ENCODE measurements at places on chromosomes 6 and 20.

GRCh38 chr6:135268740-135269139 lies 87.6 kb downstream of the MYB start:
- DNase-seq = no peak

DNA sequence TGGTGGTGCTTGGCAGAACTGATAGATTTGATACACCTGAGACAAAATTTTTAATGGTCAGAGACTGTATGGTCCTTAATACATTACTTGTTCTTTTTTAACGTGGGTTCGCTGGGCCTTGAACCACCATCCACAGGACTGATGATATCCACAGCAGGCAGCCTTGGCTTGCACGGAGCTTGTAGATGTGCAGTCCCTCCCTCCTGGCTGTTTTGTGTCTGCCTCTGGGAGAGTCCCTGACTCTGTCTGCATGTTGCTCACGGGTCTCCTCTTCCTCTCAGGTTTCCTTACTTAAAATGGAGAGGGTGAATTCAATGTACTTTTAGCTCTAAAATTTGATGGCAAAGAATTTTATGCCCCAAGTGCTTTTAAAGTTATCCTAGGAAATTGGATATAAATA lies 17.5 kb downstream of the KIF25 start:
- no peak for DNase-seq

- DNase-seq = no peak
These were observed 13.1 kb upstream of the ZSCAN9 start for GRCh38 chr6:28211840-28212509.

DNA sequence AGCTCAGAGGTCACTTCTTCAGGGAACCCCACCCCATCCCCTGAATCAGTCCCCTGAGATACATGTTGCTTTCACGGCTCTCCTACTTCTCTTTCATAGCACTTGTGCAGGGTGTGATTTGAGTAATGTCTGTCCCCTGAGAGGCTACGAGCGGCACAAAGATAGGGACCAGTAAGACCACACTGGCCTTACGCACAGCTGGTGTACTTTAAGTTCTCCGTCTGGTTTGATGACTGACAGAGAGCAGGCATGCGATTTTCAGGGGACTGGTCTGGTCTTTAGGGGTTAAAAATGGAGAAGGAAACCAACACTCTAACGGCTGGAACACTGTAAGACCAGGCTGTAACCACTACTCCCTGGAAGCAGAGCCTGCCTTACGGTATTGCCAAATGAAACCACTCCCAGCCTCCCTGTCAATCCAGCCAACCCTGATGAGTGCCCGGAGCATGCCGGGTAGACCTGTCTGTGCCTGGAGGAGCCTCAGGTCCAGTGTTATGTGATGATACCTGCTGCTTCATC lies 47.1 kb downstream of the ELMO2 start:
- no peak for DNase-seq

DNA sequence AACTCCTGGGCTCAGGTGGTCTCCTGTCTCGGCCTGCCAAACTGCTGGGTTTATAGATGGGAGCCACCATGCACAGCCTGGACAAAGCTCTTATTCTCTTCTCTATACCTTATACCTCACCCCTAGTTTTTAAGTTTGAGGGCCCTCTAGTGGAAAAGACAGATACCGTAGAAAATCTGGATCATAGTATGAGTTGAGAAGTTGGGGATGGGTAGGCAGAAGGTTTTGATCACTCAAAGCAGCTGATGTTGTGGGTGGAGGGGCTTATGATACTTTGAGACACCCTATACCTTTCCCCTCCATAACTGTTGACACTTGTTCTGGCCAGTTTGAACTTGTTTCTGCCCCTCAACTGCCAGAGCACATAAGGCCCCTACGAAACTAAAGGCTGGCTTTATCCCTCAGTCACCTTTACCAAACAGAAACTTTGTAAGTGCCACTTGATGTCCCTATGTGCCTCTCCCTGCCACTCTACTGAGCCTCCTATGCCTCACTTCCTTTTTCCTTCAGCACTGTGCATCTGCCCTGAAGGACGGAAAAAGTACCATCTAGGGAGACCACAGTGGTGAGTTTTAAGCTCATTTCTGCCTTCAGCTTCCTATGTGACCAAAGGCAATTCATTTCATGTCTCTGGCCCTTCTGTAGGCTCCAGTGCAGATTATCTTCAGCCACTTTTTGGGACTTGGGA lies 28.6 kb downstream of the RALY start:
- DNase-seq = no peak

GRCh38 chr6:44858998-44859397 lies 469.1 kb upstream of the RUNX2 start:
- no peak for DNase-seq

DNA sequence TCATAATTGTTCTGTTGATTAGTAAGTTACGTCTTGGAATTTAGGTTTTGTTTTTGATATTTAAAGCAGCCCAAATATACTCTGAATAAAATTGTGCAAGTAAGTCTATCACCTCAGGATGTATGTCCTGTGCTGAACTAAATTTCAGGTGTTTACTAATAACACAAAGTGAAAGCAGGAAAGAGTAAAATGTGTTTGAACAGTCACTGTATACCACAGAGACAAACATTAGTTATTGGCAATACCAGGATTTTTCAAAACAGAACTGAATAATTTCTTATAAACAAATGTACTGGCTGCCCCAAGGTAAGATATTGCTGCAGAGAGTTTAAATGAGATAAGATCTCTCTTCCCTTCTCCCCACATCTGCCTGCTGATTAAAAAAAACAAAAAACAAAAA lies 404.7 kb upstream of the RUNX2 start:
- DNase-seq = no peak

GRCh38 chr6:167553736-167554119 lies 228.8 kb downstream of the TTLL2 start:
- no peak for DNase-seq

DNA sequence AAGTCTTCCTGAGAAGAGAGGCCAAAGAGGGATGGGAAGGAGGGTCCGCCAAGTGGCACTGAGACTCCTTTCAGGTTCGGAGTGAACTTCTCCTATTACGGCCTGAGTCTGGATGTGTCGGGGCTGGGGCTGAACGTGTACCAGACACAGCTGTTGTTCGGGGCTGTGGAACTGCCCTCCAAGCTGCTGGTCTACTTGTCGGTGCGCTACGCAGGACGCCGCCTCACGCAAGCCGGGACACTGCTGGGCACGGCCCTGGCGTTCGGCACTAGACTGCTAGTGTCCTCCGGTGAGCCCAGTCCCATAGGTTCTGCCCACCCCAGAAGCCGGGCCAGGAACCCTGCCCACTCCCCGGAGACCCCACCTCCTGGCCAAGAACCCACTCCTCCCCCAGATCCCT lies 4.1 kb downstream of the SLC22A7 start:
- no peak for DNase-seq

DNA sequence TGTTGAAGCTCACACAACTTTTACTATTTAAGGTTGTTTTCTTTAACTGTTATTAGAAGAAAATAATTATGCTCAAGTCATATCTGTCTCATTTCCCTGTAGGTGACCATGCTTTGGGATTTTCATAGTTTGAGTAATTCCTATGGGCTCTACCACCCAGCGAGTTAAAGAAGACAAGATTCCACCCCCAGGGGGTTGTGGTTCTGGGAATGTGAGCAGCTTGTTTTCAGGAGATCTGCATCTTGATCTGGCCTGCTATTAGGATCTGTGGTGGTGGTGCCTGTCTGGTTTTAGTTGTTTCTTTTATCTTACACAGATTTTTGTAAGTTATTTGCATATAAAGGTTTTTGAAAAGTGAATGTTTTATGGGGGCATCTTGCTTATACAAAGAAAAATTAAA lies 20.2 kb upstream of the REV3L start:
- no peak for DNase-seq

- no peak for DNase-seq
These were observed 147.4 kb upstream of the RNF24 start for GRCh38 chr20:4162766-4163165.

Data from NCI-H2081 treated with DMSO at 0.1 percent for 48 hours (cell line).